ENCODE measurements at places on chromosomes 1 and 21.

DNA sequence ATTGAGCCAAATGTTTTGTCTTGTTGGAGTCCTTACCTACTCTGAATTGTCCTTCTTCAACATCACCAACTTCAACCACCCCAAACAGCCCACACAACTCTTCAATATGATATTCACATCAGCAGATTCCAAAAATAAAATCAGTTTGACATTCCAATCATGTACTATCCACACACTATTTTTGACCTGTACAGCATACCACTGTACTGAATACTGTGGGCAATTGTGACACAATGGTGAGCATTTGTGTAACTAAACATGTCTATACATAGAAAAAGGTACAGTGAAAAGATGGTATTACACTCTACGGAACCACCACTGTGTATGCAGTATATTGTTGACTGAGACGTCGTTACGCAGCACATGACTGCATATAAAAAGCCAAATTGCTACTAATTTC is 223.1 kb downstream of the KCNT2 start:
- DNase-seq, result no peak

DNA sequence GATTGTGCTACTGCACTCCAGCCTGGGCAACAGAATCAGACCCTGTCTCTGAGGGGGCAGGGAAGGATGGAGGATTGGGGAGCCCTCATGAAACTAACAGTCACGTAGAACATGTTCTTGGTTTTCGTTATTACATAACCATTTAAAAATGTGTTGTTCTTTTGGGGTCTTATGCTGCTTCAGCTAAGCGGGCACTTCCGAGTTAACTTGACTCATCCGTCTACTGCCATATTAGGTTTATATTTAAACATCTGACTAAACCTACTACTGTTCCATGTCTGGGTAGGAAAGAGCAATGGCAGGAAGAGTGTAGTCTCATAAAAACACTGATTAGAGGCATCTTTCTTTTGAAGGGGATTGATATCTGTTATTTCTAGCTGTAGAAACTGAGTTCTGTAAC is 59.5 kb upstream of the BMP8A start:
- DNase-seq, result no peak

- DNase-seq, result no peak
Observed at GRCh38 chr1:7259955-7260354, 474.7 kb downstream of the CAMTA1 start.

DNA sequence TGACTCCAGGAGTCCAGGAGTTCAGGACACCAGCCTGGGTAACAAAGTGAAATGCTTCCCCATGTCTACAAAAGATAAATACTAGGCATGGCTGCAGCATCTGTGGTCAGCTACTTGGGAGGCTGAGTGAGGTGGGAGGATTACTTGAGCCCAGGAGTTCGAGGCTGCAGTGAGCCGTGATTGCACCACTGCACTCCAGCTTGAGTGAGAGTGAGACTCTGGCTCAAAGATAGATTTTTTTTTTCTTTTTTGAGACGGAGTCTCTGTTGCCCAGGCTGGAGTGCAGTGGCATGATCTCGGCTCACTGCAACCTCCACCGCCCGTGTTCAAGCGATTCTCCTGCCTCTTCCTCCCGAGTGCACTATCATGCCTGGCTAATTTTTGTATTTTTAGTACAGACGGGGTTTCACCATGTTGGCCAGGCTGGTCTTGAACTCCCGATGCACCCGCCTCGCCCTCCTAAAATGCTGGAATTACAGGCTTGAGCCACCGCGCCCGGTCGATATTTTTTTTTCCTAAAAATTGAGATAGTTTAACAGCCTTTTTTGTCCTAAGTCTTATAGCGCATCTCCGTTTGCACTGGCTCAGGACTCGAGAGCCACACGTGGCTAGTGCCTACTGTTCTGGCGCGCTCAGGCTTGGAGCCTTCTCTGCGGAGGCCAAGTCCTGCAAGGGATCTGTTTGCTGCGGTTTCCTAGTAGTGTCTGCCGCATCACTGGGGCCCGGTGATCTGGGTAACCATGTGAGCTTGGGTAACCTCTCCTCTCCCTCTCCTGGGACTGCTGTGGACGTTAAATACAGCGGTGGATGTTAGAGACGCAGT is 1.0 kb upstream of the MFN2 start:
- DNase-seq, result no peak

GRCh38 chr21:36891692-36892091 is 74.8 kb downstream of the HLCS start:
- no peak for DNase-seq

- DNase-seq, result peak; percentile 95
Observed at GRCh38 chr21:27505516-27505915, 538.6 kb upstream of the ADAMTS5 start.

- no peak for DNase-seq
Observed at GRCh38 chr1:67652800-67653199, 32.2 kb upstream of the GADD45A start.

GRCh38 chr1:39788426-39788757 is 273 bp downstream of the BMP8B start:
- no peak for DNase-seq

DNA sequence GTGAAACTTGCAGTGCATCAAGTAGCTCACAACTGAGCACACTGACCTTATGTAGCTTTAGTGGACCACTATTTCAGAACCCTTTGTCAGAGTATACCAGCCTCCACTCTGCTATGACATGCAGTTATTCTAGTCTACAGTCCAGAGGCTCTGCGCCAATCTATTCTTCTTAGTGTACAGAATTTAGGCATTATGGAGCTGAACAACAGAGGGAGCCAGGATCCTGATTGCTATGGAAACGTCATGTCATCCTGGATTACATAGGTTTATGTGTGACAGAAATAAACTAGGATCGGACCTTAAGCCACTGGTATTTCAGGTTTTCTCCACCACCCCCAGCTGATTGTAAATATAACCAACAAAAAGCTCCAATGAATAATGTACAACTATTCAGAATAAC is 48.1 kb upstream of the EEIG2 start:
- no peak for DNase-seq

DNA sequence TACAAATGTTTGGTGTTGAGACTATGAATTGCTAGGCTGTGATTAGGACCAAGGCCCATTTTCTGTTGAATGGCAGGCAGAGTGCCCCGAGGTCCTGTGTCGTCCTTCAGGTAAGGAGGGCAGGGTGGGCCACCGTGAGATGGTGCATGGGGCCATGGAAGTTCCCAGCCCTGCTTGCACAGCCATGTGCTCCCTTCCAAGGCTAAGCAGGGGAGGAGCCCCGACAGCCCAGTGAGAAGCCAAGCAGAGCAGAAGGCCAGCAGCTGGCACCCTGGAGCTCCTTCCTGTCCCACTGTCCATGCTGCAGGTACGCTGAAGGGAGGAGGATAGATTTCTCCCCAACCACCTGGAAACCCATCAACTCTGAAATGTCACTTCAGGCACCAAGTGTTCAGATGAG is 8.2 kb upstream of the NUAK2 start:
- no peak for DNase-seq

DNA sequence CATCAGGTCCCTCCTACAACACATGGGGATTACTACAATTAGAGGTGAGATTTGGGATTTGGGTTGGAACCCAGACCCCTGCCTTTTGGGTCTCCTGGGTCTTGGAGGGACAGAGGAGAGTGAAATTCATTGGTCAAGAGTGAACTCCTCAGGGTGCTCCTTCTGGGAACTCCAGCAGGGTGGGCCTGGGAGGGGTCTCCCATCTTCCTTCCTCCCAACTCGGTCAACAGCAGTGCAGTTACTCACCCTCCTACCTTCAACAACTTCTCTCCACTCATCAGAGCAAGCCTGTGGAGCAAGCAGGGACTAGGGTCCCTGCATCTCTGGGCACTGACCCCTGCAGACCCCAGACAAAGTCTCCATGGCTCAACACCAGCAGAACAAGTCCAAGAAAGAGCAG is 89.3 kb upstream of the TMPRSS2 start:
- no peak for DNase-seq

All from HS-27A (cell line).